ENCODE measurements at places on chromosomes 3 and 15.

- no peak for DNase-seq
Measured at GRCh38 chr3:107641572-107642307, 119.0 kb downstream of the BBX start.

GRCh38 chr3:188169830-188170455 lies 16.0 kb downstream of the LPP start:
- DNase-seq = no peak

GRCh38 chr3:187017511-187018230 lies 87.3 kb downstream of the ST6GAL1 start:
- no peak for DNase-seq

- no peak for DNase-seq
Measured at GRCh38 chr3:152264378-152264777, 4.4 kb upstream of the MBNL1 start.

DNA sequence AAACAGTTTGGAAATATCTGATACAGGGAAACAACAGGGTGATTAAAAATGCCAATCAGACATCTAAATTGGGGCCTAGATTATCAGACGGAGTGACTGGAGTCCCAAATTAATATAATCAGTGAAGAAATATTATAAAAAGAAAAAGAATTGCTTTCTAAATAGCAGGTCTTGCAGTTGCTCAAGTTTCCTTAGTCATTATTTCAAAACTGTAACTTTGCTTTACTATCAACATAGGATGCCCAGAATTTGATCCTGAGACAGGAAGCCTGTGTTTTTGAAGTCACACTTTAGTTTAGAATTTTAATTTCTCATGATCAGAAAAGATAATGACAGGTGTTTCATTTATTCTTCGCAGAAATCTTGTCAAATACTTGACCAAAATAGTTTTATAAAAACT lies 105.9 kb downstream of the IL1RAP start:
- DNase-seq = no peak

DNA sequence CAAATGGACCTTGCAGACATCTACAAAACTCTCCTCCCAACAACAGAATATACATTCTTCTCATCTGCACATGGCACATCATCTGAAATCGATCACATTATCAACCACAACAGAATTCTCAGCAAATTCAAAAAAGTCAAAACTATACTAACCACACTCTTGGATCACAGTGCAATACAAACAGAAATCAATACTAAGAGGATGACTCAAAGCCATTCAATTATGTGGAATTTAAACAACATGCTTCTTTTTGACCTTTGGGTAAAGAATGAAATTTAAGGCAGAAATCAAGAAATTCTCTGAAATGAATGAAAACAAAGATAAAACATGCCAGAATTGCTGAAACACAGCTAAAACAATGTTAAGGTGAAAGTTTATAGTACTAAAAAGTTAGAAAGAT lies 358.1 kb downstream of the NSUN3 start:
- DNase-seq = no peak

- no peak for DNase-seq
Measured at GRCh38 chr15:48120745-48121144, at the start of gene SLC24A5. SLC24A5 (plus strand) TSS chr15:48120990; CDS start chr15:48121045, 55 bp downstream.

DNA sequence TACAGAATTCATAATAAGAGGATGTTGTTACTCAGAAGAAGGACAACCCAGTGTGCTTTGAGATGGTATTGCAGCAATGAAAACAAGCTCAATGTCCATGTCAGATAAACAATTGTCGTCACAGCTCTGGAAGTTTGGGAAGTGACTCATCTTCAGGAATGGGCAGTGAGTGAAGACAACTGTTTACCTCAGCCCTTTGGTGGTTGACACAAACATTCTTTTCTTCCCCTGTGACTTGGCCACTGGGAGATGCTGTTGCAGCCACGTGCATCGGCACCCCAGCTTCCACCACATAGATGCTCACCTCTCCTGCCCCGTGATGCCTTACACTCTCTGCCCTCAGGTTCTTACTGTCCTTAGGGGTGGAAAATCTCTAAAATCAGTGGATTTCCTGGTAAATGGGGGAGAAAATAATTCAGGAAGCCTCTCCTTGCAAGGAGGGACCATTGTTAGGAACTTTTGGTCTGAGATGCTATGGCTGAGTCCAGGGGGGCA lies 114.1 kb upstream of the GALNT15 start:
- DNase-seq = no peak

- DNase-seq = no peak
Measured at GRCh38 chr3:16326724-16327349, 61.8 kb downstream of the OXNAD1 start.

GRCh38 chr3:134640872-134641470 lies 9.9 kb downstream of the KY start:
- no peak for DNase-seq

GRCh38 chr3:62051506-62051905 lies 321.8 kb downstream of the FEZF2 start:
- no peak for DNase-seq

GRCh38 chr3:192068464-192069254 lies 607.7 kb downstream of the PYDC2 start:
- DNase-seq = no peak

- DNase-seq = no peak
Measured at GRCh38 chr15:92821491-92822116, 78.5 kb upstream of the CHD2 start.

DNA sequence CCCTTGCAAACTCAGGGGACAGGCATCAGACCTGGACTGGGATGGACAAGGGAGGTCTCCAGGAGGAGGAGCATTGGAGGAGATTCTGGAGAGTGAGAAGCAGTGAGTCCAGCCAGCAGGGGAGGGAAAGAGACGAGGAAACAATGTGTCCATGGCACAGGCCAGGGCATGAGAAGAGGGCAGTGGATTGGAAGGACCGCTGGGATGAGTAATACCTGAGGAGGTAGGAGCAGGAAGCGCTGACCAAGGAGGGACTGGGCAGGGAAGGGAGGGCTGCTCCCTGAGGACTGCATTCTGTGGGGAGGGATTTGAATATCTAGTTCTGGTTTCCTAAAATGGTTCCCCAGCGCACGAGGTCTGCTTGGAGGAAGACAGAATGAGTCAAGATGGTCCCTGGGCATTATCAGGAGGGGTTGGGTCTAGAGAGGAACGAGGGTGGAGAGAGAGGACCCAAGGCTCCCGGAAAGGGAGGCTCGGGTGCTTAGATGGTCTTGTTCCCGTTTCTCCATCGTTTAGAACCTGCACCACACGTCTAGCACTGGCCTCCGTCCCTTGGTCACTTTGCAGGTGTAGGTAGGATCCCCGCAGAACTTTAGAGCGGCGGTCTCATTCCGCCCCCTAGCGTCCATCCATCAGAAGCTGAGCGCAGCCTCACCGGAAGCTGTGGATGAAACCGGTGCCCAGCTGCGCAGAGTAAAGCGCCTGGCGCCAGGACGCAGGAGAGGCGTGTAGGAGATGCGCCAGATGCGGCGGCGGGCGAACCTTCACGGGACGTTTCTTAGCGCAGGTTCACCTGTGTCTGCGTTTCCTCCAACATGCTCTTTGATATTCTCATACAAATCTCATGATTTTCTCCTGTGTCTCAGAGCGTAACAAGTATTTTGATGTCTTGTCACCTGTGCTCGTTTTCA lies 190.7 kb upstream of the NDN start:
- no peak for DNase-seq

GRCh38 chr15:79296583-79296982 lies 14.1 kb downstream of the ANKRD34C start:
- no peak for DNase-seq

- no peak for DNase-seq
Measured at GRCh38 chr15:89501646-89502045, 5.3 kb upstream of the RHCG start.

- DNase-seq = no peak
Measured at GRCh38 chr3:40725031-40725430, 200.3 kb downstream of the ZNF621 start.

GRCh38 chr3:67375976-67376375 lies 278.4 kb downstream of the SUCLG2 start:
- no peak for DNase-seq

DNA sequence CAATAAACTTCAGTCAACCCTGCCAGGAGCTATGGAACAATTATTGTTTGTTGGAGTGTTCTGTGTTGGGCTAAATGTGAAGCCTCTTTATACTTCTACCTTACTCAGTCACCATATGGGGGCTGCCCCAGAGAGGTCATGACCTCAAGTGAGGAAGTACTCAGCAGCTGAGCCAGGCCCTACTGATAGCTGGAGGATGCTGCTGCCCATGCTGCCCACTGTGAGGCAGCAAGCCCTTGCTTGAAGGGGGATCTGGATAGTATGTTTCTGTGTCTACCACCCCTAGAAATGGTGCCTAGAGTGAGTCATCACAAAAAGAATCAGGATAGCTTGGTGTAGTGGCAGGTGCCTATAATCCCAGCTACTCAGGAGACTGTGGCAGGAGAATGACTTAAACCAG lies 4.5 kb upstream of the RPL24 start:
- no peak for DNase-seq

GRCh38 chr15:45449395-45449794 lies 71.1 kb upstream of the GATM start:
- no peak for DNase-seq

DNA sequence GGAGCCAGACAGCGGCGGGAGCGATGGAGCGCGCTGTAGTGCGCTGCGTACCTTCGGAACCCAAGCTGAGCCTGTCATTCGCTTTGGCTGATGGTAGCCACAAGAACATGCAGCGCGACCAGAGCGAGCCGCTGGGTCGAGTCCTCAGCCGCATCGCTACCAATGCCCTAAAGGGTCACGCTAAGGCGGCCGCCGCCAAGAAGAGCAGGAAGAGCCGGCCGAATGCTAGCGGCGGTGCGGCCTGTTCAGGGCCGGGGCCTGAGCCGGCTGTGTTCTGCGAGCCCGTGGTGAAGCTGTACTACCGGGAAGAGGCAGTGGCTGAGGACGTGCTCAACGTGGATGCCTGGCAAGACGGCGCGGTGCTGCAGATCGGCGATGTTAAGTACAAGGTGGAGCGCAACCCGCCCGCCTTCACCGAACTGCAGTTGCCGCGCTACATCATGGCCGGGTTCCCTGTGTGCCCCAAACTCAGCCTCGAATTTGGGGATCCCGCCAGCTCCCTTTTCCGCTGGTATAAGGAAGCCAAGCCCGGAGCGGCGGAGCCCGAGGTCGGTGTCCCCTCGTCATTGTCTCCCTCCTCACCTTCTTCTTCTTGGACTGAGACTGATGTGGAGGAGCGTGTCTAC lies 498 bp downstream of the PDE12 start:
- no peak for DNase-seq

GRCh38 chr3:195010551-195011100 lies 260.3 kb downstream of the XXYLT1 start:
- no peak for DNase-seq

- DNase-seq = no peak
Measured at GRCh38 chr15:29863438-29863837, 41.2 kb upstream of the TJP1 start.

- DNase-seq = no peak
Measured at GRCh38 chr3:15161133-15161532, 44.9 kb upstream of the CAPN7 start.

DNA sequence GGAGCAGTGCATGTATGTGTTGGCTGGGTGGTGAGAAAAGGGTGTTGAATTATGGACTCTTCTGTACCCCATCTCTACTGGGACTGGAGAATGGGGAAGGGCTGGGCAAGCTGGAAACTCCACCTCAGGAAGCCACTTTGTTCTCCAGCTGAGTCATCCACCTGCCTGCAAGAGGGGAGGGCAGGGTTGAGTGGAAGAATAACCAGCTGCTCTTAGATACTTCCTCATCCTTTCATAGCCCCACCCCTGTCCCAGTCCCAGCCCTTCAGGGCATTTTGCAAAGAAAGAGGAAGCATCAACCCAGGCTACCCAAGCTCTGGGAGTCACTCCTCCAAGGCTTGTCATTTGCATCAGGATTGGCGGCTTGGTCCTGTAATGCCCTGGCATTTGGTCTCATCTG lies 33.1 kb downstream of the RAB11A start:
- DNase-seq = no peak

GRCh38 chr15:88454867-88455810 lies 12.0 kb downstream of the MRPL46 start:
- peak; percentile 89 for DNase-seq

DNA sequence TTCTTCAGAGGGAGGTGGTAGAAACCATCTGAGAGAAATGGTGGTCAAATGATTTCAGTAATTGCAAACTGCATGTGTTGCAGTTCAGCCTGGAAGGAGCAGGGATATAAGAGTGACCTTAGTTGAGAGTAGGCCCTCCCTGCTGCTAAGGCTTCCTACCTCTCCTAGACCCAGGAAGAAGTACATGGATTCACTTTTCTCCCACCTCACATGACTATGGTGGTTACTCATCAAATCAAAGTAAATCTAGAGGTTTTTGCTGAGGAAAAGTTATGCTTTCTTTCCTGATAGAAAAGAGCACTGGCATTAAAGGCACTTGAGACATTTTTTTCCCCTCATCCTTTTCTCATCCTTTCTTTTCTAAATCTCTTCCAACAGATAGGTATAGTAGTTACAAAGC lies 43.2 kb upstream of the LEKR1 start:
- no peak for DNase-seq

DNA sequence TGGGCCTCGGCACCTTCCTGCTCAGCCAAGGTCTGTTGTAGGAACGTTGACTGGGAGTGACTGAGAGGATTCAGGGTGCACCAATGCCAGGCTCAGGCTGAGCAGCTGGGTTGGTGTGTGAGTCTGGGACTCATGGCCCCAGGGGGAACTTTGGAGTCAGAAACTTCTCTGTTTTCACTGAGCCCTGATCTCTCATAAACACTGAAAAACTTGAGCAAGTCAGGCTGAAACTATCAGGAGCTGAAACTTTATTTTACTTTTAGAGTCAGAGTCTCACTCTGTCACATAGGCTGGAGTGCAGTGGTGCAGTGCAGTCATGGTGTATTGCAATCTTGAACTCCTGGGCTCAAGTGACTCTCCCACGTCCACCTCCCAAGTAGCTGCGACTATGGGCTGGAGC lies 3.0 kb downstream of the TRAK1 start:
- no peak for DNase-seq

DNA sequence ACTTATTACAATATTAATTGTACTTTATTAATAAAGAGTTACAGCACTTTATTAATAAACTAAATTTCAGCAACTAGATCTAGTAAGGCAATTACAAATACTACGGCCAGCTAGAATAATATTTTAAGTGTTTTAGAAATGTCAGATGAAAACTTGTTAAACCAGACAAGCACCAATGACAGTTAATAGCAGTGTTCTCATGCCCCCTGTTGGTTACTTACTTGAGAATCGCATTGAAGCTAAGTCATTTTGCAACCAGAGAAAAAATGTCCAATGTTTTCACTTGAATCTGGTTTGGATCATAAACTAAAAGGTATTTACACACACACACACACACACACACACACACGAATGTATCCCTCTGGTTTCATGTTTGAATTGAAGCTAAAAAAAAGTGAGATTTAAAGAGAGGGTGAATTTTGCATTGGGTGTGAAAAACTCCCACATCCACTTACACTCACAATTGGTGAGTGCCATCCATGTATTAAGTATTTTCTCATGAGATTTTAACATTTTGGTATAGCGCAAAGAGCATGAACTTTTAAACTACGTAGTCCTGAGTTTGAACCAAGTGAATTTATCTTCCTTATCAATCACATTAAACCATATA lies 347.7 kb downstream of the ZBBX start:
- peak; percentile 10 for DNase-seq

All from NCI-H2171 (cell line).